Smooth muscle cell of the brain vasculature (primary cell): ENCODE measurements at places on chromosomes 5 and 9.

- no peak for DNase-seq
Observed at GRCh38 chr5:76406673-76407072, 3.6 kb downstream of the IQGAP2 start.

DNA sequence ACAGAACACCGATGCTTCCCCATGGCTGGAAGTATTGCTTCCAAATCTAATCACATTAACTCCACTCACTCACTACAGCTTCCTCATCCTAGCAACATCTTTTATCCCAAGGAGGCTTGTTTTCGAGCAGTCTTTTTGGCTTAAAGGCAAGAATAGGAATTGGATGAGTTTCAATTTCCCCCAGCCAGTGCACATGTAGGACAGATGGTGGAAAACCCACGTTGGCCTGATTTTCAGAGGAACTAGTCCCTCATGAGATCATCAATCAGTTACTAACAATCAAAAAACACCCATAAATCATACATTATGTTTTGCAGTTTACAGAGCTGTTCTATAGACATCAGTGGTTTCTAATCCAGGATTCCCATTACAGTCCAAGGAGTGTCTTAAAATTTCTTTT, 48.5 kb upstream of the AGXT2 start:
- no peak for DNase-seq

- DNase-seq, result no peak
Observed at GRCh38 chr9:130669965-130670364, 5.6 kb downstream of the PRDM12 start.

- DNase-seq, result no peak
Observed at GRCh38 chr9:104514901-104515300, 10.8 kb downstream of the OR13F1 start.

- DNase-seq, result no peak
Observed at GRCh38 chr5:124494540-124495116, 251.8 kb downstream of the ZNF608 start.

- DNase-seq, result no peak
Observed at GRCh38 chr5:76204713-76205112, 121.5 kb downstream of the SV2C start.

GRCh38 chr5:61534481-61535267, 202.6 kb downstream of the ZSWIM6 start:
- DNase-seq, result no peak

- no peak for DNase-seq
Observed at GRCh38 chr5:74027732-74028338, 401.8 kb downstream of the ARHGEF28 start.

GRCh38 chr9:114287763-114288192, 35.1 kb upstream of the ORM1 start:
- no peak for DNase-seq

- no peak for DNase-seq
Observed at GRCh38 chr5:143970159-143970558, 158.2 kb downstream of the HMHB1 start.

GRCh38 chr9:4618700-4619099, 43.4 kb upstream of the PLPP6 start:
- DNase-seq, result no peak

DNA sequence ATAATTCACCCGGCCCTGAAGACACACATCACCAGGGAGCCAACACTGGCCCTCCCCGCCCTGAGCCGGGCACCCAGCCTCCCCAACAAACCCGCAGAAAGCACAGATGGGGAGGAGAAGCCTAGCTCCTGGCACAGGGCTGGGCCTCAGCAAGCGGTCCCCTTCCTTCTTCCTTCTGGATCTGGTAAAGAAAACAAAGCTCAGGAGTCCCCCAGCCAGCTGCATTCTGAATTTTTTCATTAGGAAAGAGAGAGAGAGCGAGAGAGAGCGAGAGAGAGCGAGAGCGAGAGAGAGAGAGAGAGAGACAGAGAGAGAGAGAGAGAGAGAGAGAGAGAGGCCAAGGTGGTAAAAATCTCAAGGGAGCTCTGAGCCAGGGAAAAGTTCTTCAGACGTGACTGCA, 195.7 kb downstream of the CRB2 start:
- DNase-seq, result no peak

DNA sequence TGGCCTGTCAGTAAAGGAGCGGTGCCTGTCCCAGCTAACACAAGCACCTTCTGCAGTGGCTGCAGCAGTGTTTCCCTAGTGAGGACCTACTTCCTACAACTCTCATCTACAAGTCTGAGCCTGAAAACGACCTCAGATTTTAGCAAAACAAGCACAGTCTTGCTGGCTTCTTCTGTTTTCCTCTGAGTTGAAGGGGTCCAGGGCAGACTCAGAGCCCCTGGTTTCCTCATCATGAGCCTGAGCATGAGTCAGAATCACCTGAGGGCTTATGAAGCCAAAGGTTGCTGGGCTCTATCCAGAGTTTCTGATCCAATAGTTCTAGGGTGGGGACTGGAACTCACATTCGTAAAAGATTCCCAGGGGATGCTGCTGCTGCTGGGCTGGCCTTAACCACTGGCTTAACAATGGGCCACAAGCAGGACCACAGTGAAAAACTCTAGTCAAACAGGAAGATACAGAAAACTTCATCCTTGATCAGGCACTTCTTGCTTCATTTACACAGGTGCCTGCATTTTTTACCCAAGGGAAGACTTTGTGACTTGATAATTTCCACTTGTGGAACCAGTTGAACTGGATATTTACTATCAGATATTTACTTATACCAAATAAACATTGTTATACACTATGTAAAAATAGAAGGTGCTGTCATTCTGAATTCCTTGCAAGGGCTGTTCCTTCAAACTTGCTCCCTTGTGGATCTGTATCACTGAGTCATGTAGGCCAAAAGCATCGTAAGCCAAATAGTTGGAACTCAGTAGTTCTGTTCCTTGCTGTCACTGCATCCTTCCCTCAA, 4.3 kb upstream of the ACER2 start:
- no peak for DNase-seq

DNA sequence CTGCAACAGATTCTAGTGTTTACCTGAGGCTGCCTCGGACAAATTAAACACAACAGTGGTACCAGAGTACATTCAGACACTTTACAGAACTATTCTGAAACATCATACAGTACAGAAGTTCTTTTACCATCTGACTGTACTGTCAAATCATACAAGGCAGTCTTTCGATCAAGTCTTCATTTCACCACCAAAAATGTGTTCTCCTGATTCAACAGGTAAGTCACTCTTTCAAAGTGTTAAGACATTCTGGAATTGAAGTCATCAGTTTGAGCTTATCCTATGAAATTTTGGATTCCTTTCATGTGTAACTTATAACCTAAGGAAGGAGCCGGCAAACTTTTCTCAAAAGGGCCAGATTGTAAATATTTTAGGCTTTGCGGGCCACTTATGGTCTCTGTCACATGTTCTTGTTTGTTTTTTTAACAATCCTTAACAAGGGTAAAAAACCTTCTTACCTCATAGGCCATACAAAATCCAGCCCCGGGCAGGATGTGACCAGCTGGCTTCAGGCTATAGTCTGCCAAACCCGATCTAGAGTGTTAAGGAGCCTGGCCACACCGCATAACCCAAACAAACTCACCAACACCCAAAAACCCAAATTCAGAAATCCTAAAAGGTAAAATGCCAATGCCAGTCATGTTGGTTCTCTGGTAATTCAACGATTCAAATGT, 151.6 kb downstream of the DENND1A start:
- no peak for DNase-seq

- DNase-seq, result no peak
Observed at GRCh38 chr9:21796768-21797167, 5.7 kb upstream of the MTAP start.

- no peak for DNase-seq
Observed at GRCh38 chr5:97906135-97906534, 723.1 kb upstream of the RIOK2 start.

GRCh38 chr5:81552852-81553566, 159.1 kb upstream of the ACOT12 start:
- no peak for DNase-seq

DNA sequence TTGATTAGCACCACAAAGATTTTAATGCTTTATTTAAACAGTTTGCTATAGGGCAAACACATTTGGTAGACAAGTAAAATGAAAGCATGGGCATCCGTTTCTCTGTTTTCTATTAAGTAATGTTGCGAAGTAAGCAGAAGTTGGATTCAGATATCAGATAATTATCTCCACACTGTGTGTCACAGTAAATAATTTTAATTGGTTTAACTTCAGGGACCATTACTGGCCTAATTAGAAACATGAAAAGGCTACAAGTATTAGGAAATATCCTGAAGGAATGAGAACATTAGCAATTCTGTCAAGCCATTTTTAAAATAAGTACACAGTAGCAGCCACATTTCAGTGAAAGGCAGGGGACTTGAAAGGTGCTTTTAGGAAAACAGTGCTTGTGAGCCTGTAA, 975.4 kb downstream of the NR2F1-AS1 start:
- DNase-seq, result no peak

GRCh38 chr9:114344692-114345091, 15.0 kb downstream of the ORM2 start:
- no peak for DNase-seq

DNA sequence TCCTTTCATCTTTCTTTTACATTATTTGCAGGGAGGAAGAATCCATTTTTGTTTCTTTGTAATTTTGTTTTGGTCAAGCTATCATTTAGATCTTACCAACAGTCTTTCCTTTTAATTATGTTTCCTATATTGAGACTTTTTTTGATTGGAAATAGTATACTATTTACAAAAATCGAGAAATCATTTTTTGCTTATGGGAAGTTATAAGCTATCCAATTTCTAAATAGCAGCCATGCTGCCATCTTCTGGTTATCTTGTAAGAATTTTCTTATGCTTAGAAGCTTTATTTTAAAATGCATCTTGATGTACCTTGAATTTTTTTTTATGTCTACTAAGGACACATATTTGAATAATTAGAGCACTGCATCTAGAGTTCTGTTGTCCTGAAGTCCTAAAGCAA, 821.2 kb downstream of the PTPRD start:
- DNase-seq, result no peak

DNA sequence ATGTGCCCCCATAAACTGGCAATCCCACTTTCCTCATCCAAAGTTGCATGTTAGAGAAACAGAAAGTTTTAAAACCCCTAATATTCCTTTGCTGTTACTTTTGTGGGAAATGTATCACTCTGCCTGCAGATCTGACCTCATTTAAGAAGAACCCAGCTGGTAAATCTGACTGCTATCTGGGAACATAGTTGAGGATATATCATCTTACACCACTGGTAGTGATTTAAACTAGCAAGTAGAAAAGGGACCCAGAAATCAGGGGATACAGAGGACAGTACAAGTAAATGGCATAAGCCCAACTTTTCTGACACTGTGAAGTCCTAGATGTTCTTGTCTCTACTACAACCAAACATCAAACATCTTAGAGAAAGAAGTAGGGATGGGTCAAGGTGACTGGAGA, 1060.5 kb upstream of the DMAC1 start:
- no peak for DNase-seq

DNA sequence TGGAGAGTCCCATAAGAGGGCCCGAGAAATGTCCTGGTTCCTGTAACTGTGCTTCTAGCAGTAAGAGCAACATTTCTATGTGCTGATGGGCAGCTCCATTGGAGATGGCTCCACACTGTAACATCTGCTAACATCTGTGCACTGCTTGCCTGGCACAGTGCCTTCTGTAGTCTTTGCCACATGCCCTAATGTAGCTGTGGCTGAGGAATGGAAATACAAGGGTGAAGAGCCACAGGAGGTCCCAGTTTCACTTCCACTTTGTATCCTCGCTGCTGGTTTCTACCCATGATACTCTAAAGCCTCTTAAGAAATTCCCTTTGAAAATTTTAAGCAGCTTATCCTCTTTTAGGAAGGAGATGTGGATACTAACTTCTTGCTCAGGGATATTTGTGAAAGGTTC, 97.4 kb downstream of the HOMER1 start:
- peak; percentile 32 for DNase-seq

DNA sequence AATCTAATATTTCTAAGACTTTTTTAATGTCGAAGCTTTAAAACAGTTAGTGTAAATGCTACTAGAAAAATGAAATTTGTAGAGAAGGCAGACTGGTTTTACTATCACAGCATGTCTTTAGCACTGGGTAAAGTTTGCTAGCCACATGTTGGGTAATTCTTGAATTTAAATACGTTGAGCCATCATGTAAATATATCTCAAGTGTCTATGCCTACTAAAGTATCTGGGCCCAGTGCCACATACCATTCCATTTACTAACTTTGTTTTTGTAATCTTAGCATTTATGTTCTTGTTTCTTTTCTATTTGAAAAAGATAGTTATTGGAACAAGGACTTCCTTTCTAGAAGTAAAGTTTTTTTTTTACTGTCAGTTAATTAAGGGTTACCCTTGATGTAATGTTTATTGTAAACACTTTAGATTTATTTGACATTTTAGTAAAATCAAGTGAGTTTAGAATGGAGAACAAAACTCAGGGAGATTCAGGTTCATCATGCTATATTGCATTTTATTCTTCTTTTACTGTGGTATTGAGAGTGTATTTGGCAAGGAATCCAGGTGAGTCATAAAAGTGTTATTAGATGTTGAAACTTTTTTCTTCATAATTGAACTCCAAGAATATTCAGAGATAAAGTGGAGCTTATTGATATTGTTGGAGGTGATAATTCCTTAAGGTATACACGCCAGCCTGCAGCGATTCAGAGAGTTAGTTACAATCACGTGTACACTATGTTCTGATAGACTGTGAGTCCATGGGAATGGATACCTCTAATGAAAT, 182.4 kb downstream of the CCDC171 start:
- peak; percentile 77 for DNase-seq

DNA sequence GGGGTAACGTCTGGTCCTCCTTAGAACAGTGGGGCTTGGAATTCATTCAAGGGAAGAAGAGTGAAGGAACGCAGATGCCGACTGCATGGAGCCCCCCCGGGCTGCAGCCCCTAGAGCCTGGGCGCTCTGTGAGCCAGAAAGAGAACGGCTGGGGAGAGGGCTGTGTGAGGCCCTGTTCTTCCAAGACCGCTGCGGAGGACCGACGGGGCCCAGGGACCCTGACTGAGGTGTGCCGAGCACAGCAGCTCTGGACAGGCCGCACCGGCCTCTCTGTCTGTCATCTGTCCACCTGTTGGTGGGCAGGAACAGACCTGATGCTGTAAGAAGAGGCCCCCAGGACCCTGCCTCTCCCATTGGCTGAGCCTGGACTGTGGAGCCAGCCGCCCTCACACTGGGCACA, 7.7 kb upstream of the NOTCH1 start:
- DNase-seq, result no peak

DNA sequence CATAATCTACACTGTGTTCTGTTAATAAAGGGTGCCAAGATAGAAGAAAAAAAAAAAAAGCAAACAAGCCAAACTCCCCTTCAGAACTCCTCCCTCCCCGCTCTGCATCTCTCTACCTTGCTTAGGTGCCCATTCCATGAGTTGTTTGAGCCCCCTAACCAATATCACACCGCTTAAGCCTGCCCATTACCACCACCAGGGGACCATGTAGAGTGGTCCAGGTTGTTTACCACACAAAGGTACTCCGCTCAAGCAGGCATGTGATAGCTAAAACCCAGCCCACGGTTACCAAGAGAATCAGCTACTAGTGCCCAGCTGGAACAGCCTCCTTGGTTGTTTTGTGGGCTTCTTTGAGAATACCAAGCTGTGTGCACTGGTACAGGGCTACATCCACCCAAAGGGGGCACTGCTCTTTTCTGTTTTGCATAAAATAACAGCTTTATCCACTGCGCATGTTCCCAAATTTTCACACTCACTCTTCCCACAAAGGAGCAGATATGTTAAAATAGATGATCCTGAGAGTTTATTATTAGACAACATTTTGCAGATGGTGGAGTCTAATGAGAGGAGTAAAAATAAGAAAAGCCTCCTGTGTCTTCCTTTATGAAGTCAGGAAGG, 304.1 kb downstream of the DEPDC1B start:
- no peak for DNase-seq
